ENCODE measurements at places on chromosomes 7 and 10.

- peak; percentile 53 for DNase-seq
Measured at GRCh38 chr10:4018054-4018511, 233.1 kb upstream of the KLF6 start.

DNA sequence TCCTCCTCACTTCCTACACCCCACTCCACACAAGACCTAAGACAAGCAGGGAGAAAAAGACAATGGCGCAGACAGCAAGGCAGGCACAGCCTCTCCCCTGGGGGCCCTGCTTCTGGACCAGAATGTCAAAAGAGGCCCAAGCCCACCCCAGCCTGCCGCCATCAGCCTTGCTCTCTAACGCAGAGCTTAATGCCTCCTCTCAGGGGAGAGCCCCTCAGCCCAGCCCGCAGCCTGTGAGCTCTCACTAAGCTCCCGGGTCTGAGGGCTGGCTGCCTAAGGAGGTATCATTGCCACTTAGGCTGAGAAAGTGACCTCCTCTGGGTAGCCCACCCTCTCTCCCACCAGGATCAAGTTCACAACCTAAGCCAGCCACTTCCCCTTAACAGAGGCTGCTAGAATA lies 16.7 kb downstream of the SLIT1 start:
- no peak for DNase-seq

DNA sequence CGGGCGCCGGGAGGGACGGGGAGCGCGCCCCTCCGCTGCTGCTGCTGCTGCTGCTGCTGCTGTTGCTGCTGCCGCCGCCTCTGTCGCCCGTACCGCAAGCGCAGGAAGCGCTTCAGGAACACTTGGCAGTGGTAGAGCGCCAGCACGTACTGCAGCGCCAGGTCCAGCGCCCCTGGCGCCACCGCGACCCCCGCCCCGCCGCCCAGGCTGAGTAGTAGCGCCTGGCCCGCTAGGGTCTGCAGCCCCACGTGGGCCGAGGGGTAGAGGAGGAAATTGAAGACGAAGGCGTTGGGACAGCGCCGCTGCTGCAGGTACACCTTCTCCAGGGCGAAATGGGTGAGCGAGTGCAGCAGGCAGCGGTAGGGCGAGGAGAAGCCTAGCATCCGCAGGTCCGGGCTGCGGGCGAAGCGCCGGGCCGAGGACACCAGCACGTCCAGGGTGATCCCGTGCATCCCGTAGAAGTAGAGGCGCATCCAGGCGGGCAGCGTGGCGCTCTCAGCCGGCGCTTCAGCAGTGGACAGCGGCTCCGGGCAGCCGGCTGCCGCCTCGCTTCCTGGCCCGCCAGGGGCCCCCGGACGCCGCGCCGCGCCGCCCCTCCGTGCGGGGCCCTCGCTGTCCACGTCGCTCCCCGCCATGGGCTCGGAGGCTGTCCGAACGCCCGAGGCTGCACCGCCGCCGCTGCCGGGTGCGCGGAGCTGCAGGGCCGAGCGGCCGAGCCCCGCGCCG lies at the start of gene TMEM229A:
Gene TMEM229A (minus strand): TSS at position 699 of the 726 bp plus-strand sequence. CDS start 64 bp downstream, at position 635.
- DNase-seq = peak; percentile 7

DNA sequence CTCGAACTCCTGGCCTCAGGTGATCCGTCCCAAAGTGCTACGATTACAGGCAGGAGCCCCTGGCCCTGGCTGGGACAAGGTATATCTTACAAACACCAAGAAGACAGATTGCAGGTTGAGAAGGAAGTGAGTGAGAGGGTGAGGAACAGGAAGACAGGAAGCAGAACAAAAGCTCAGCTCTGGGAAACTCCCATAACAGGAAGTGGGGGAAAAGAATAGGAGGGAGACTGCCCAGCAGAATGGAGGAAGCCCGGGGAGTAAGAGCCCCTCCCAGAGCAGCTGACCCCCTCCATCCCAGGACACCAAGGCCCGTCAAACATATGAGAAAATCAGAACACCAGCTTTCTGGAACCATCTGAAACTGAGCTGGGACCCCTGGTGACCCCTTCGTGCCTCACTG lies 2.9 kb downstream of the TECPR1 start:
- no peak for DNase-seq

GRCh38 chr10:23362069-23362830 lies 17.7 kb upstream of the C10orf67 start:
- DNase-seq = no peak

DNA sequence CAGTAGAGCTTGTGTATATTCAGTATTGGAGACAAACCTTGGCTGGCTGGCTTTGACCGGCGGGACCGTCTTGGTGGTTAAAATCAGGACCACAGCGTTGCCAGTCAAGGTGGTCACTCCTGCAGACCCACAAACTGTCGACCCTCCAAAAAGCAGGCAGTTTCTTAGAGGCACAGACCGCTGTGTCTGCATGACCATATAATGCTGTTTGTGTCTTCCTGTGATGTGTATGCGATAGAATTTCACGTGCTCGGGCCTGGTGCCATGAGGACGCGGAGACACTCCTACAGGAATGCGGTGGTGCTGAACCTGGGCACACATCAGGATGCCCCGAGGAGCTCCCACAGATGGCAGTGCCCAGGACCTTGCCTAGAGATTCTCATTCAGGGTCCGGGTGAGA lies 34.8 kb downstream of the BNIP3 start:
- DNase-seq = no peak

- DNase-seq = no peak
Measured at GRCh38 chr7:151838072-151838471, 38.8 kb downstream of the PRKAG2 start.

DNA sequence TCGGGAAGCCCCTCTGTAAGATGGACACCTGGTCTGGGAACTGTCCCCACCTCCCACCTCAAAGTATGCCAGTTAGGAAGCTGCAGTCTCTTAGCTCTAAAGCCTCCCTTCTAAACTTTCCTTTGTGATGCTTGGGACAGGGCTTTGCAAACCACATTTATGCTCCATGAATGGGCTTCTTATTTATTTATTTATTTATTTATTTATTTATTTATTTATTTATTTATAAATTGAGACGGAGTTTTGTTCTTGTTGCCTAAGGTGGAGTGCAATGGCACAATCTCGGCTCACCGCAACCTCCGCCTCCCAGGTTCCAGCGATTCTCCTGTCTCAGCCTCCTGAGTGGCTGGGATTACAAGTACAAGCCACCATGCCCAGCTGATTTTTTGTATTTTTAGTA lies 1009.4 kb downstream of the TYW1 start:
- DNase-seq = no peak

DNA sequence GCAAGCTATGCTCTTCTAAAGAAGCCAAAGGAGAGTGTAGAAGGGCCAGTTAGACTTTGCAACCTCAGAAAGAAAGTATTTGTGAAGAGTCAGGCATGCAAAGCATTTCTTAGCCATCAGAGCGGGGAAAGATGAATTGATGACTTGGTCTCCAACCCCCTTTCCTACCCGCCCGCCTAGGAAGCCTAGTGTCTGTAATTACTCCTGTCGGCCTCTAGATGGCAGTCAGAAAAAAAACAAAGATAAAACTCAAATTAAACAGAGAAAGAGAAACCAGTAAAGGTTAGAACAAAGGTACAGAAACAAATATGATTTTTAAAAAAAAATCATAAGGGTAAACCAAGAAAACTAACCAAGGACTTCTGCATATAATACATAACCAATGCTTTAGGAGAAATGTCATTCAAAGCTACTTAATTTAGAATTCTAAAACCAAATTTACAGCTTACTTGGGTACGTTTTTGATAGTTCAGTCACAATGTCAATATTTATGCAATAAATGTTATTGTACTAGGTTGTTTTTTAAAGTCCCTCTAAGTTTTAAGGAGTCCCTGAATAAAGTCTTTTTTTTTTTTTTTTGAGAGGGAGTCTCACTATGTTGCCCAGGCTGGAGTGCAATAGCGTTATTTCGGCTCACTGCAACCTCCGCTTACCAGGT lies 97.6 kb downstream of the LYZL1 start:
- peak; percentile 42 for DNase-seq

DNA sequence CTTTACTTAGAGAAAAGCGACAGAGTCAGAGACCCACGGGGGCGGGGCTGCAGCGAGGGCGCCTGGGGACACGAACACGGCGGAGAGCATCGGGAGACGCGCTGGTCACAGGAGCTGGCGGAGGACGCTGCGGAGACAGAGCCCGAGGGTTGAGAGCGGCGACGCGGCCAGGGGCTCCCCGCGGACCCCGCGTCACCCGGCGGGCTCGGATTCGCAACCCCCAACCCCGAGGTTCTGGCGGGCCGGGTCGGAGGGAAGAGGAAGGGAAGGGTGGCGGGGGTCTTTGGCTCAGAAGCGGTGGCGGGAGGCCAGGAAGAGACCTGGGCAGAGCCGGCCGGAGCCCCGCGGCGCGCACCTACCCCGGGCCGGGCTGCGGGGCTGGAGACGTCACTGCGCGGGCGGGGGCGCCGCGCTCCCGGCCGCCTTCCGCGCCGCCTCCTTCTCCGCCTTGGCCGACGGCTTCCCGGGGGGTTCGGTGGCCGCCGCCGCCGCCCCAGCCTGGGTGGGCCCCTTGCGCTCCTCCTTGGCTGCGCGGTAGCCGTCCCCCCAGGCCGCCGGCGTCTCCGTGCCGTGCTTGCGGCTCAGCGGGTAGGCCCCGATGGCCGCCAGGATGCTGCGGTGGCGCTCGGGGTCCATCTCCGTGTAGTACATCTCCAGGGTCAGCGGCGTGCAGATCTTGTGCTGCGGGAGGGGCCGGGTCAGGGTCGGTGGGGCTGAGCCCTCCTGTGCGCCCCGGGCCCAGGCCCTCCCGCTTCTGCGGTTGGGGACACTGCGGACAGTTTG lies 11.1 kb downstream of the CALY start:
- DNase-seq = no peak

DNA sequence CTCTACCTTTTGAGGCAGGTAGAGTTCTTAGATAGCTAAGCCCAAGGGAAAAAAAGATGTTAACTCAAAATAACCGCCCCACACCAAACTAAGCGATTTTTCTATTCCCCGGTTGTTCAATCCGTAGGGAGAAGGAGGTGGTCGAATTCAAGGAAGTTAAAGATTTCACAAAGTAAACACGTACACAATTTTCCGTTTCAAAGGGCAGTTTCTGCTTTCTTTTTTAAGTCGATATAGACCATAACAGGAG lies 842 bp downstream of the KBTBD2 start:
- DNase-seq = no peak

- no peak for DNase-seq
Measured at GRCh38 chr7:46205478-46205877, 284.4 kb upstream of the IGFBP3 start.

DNA sequence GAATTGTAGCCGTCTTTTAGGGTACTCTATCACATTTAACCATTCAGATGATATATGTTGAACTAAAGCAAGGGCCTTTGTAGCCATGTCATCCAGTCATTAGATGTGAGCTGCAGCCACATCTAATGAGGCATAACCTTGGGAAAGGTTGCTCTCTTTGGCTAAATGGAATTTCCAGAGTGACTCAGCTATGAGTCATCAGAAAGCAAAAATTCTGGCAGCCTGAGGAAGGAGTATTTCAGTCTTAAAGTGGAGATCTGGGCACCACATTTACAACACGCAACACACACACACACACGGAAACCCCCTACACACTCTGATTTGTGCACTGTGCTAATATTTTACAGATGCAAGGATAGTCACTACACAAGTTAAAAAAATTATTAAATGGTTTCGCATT lies 176.9 kb upstream of the ZWINT start:
- DNase-seq = peak; percentile 59

All from fibroblast of mammary gland (primary cell).